ENCODE measurements at places on chromosomes 7 and 10. TPM values are rescaled to one million over a fixed set of nuclear protein-coding genes. Genes with fewer than 3 reads are reported as not detected.
A peak's percentile ranks its signal among the peaks of the same experiment; 100 is the strongest.

GRCh38 chr10:14742382-14742781 lies 32.3 kb downstream of the FAM107B start:
- no peak for DNase-seq

DNA sequence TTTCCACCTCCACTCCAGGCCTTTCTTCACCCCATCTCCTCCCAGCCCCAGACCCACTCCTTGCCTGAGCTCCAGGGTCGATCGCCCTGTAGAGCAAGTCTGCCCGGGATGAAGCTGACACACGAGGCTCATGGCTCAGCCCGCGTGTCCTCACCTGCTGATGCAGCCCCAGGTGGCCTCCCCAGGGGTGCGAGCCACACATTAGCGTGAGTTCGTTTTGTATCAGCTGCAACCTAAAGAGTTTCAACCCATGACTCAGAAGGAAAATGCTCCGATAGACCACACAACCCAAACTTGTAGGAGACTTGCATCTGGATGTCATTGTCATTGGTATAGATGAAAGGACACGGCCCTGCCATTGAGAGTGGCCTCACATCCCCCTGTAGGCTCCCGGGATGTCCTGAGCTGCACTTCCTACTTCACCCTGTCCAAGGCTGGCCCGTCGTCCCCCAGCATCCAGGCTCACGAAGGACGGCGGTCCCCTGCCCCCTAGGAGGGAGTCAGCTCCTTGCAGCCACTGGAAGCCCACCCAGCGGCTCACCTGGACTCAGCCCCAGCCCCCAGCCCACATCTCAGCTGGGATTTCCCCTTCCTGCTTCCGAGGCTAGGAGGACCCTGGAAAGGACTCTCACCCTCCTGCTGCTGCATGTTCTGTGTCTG lies 97.7 kb downstream of the HTR5A start:
- no peak for DNase-seq

STK31 gene
- 2.1 TPM for total RNA-seq

DNA sequence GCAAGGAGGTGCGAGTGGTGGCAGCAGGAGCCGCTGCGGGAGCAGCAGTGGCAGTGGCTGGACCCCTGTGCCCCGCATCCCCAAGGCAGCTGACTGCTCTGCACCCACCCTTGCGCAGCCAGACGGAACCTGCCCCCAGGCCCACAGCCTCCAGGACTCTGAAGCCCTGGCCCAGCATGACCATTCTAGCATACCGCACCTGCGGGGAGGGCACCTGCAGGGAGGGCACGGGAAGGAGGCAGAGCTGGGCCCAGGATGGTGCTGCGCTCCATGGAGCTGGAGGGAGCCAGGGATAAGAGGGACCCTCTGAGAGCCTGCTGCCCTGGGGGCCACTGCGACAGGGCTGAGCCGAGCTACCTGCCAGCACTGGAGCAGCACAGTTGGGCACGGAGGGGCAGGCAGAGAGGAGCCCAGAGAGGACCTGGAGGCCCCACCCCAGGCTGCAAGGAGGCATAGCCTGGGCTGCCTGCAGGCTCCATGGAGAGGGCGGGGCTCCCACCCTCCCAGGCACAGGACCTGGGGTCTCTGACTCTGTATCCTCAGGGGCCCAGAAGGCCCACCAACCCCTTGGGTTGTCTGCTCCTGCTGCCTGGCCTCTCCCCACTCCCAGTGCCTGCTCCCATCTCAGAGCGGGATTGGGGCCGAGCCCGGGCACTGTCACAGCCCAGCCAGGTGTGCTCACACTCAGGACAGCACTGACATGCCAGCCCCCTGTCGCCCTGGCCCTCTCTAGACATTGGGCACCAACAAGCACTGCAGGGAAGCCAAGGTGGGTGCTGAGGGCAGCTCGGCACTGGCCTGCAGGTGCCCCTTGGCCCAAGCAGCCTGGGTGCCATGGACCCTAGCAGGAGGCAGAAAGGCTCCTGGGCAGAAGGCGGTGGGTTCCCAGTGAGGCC lies 87.6 kb downstream of the HTR7 start:
- DNase-seq: no peak

- no peak for DNase-seq
Measured at GRCh38 chr7:30708412-30708811, 26.2 kb upstream of the CRHR2 start.

DNA sequence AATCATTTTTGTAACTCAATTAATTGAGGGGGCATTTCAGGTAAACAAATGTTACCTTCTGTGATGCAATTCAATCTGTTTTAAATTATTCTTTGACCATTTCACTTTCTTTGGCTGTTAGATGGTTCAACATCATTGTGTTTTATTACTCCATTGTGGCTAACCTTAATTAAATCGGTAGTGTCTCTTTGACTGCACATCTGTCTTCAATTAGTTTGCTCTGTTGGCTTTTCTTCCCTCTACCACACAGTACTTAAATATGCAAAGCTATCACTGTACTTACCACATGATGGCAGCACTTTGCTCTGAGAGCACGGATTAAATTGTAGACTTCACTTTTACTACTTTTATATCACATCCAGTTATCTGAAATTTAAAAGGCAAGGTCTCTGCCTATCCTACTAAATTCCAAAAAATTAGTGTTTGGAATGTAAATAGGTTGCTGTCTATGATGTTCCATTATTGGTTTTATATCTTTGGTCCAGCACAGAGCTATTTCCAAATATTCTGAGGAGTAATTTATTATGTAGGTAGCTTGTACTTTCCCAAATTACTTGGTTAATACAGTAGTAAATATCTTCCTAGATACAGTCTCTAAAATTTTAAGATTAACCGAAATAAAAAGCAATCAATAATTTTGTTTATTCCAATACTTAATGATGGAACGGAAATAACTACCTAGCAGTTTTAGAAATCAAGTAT lies 352.0 kb downstream of the PCLO start:
- peak; percentile 2 for DNase-seq

BHLHA15 gene
- 1.8 TPM for total RNA-seq

DNA sequence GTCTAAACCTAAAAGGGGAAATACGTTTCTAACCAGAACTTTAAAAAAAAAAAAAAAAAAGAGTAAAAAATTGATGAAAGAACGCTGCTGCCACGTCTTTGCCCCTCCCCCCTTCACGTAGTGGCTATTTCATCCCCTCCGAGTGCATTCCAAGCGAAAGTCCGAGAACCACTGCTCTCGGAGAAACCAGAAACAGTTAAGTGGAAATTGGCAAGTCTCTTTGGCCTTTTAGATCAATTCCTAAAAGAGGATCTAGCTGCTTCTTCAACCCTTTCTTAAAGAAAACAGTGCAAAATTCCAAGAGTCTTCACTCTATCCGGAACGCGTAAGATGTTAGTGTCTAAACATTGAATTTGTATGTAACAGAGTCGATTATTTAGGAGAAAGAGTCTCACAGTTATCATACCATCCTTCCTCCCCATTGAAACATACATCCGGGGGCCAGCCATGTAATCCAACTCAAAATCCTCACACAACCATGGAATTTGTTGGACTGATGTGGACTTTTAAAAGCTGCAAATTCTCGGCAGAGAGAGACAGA lies 1.1 kb downstream of the P4HA1 start:
- peak; percentile 53 for DNase-seq

GRCh38 chr7:69510114-69510513 lies 88.2 kb upstream of the AUTS2 start:
- no peak for DNase-seq

DNA sequence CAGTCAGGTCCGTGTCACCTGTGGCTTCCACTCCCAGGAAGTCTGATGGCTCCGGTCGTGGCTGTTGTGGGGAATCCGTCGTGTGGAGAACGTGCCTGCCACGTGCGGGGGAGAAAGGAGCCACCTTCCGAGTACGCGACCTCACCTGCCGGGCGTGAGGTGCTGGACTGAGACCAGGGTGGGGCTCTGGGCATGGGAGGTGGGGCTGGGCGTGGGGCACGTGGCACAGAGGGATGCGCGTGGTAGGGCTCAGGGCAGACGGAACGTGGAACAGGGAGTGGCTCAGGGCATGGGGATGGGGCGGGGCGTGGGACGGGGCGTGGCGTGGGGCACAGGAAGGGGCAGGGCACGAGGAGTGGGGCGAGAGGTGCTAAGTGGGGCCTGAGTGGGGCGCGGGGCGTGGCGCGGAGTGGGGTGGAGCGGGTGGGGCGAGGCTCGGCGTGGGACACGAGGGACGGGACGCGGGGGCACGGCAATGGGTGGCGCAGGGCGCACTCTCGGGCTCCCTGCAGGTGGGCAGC lies 64.8 kb downstream of the C10orf143 start:
- no peak for DNase-seq

- no peak for DNase-seq
Measured at GRCh38 chr10:61941202-61941681, 39.7 kb downstream of the ARID5B start.

- DNase-seq: no peak
Measured at GRCh38 chr7:111232249-111233084, 141.5 kb downstream of the LRRN3 start.

LANCL2 gene
- total RNA-seq: 15.7 TPM

DNA sequence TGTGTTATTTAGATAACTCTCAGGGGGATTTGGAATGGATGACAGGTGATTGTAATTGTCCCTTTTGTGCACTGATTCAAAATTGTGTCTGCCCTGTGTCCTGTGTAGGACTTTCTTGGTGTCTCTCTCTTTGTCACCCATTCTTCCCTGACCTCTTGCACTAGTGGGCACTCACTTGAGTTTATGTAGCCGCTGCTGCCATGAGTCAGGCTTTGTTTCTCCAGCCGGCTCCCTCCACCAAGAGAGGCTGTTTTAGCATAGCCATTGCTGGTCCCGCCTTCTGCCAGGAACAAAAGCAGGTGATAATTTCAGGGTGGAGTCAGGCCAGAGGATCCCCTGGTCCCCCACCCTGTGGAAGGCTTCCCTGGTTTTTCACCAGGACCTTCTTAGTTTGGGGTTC lies 8.4 kb downstream of the COL17A1 start:
- peak; percentile 9 for DNase-seq

TACC2 gene
- total RNA-seq: 26.5 TPM

DNA sequence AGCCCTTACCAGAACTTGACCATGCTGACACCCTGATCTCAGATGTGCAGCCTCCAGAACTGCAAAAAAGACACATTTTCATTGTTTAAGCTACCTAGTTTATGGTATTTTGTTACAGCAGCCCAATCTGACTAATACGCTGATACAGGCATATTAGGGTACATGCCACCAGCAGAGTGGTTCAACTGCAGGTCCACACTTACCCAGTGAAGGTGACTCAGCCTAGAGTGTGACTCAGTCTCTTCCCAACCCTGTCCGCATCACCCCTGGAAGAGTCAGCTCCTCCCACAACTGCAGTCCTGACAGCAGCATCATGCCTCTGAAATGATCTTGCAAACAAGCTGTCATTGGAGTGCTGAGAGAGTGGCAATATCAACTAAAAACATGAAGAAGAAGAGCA lies 30.8 kb upstream of the GOT1 start:
- no peak for DNase-seq

ATOH7 gene
- not detected for total RNA-seq

DNA sequence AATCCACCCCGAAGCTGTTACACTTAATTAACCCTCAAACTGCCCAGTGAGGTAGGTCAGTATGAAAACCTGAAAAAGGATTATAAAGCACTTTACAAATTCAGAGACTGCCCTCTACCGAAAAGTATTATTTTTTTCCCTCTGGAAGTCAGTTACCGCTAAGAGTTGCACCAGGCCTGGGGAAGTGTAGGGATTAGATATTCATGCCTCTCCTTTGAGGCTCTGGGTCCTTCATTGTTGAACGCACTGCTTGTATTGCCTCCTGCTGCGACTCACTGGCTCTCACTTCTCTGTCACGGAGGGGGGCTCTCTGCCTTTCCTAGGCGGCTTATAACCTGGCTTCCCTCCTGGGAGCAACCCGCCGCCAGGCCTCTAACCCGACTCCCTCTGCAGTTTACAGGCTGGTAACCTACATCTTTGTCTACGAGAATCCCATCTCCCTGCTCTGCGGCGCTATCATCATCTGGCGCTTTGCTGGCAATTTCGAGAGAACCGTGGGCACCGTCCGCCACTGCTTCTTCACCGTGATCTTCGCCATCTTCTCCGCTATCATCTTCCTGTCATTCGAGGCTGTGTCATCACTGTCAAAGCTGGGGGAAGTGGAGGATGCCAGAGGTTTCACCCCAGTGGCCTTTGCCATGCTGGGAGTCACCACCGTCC lies 2.7 kb downstream of the RHBDD2 start:
- no peak for DNase-seq

MPP7 gene
- total RNA-seq: 6.6 TPM

DNA sequence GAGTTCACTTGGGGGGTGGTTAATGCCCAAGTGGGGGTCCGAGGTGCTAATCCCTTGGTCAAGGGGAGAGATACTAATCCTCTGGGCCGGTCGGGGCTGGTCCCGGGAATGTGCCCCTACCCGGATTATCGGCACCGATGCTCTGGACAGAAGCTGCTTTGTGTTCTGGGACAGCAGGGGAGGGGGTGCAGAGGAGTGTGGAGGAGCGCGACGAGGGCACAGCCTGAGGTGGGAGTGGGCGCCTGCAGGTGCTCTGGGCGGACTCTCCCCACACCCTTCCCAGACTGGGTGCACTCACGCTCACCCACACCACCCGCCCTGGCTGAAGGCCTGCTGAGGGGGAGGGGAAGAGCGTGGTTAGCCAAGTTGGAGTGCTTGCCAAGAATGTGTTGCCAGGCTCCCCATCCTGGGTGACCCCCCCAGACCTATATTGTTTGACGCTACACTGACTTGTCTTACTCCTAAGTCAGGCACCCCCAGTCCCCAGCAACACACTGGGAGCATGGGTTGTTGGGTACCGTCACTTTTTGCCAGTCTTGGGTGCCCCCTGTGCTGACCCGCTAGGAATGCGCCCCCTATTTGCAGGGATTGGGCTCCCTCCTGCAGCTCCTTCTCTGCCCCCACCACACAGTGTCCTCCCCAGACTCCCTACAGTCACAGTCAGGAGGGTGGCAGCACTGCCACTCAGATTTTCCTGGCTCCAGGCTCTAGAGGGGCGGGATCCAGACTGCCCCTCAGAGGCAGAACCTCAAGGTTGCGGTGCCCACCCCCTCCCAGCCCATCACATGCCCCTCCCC lies 1.2 kb downstream of the SLC4A2 start:
- peak; percentile 49 for DNase-seq

GRCh38 chr10:23075672-23076071 lies 19.7 kb upstream of the MSRB2 start:
- no peak for DNase-seq

BLNK gene
- 9.5 TPM for total RNA-seq

GRCh38 chr7:75861636-75862035 lies 17.2 kb upstream of the RHBDD2 start:
- no peak for DNase-seq

MEST gene
- 76.1 TPM for total RNA-seq

- DNase-seq: no peak
Measured at GRCh38 chr7:2215851-2216250, 16.9 kb downstream of the MAD1L1 start.

NEBL gene
- total RNA-seq: 12.7 TPM

GRCh38 chr7:154387252-154387651 lies 335.1 kb downstream of the DPP6 start:
- no peak for DNase-seq

SPDYE5 gene
- total RNA-seq: not detected

DNA sequence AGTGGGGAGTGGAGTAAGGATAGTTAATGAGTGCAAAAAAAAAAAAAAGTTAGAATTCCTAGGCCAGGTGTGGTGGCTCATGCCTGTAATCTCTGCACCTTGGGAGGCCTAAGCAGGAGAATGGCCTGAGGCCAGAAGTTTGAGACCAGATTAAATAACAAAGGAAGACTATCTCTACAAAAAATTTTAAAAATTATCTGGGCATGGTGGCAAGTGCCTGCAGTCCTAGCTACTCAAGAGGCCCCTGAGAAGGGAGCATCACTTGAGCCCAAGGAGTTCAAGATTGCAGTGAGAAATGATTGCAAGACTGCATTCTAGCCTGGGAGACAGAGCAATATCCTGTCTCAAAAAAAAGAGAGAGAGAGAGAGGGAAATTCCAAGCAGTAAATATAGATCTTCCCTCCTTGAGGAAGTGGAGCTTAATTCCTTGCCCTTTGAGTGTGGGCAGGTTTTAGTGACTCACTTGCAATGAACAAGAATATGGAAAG lies 19.5 kb upstream of the CSTF2T start:
- no peak for DNase-seq

SLC18A3 gene
- not detected for total RNA-seq
